CMK (cell line): ENCODE measurements at places on chromosomes 6 and 20.

- no peak for DNase-seq
Observed at GRCh38 chr20:10609770-10610169, 64.0 kb downstream of the JAG1 start.

GRCh38 chr20:14632906-14633305, 295.5 kb upstream of the FLRT3 start:
- DNase-seq: no peak

- DNase-seq: no peak
Observed at GRCh38 chr6:158863646-158864045, 44.5 kb upstream of the EZR start.

DNA sequence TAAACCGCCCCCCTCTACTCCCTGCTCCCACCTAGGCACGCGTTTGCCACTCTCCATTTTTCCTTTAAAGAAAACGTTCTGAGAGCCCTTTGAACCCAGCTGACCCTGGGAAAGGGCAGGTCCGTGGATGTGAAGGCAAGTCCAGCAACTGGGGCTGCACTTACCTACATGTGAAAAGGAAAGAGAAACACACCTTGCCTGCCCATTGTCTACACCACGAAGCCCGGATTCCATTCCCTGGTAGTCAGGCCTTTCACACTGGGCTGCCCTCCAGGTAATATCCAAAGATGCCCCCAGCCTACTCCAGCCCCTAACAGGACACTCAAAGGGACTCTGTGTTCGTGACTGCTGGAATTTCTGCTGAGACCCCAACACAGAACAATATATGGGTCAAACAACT, 94.4 kb downstream of the CD83 start:
- DNase-seq: no peak

DNA sequence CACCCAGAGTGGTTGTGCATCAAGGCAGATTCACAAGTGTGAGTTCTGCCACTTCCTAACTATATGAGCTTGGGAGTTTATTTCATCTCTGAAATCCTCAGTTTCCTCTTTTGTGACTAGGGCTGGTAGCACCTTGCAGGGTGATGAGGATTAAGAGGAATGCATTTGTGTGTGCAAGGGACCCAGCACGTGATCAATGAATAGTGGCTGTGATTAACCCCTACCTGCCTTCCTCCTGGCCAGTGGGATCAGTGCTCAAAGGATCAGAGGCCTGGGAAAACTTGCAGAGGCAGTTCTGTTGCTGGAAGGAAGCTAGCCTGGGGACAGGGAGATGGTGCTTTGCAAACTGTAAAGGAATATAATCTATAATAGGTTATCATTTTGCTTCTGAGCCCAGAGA, 7.3 kb downstream of the SDC4 start:
- DNase-seq: no peak

DNA sequence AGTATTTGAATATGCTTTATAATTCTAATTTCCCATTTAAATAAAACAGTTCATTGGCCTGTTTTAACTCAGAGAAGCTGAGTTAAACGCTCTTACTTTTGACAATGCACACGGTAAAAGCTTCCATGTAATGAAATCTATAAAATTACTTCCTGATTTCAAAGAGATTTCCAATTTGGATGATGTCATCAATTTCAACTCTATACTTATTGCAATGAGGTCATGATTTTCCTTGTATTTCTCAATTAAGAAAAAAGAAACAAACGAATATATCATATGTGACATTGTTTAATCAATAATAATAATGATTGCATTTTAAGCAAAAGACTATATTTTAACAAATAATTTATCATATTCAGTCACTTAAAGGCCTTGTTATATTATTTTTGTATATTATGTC, 926.1 kb upstream of the MANEA start:
- DNase-seq: no peak

- no peak for DNase-seq
Observed at GRCh38 chr6:144953552-144954240, 668.6 kb downstream of the UTRN start.

DNA sequence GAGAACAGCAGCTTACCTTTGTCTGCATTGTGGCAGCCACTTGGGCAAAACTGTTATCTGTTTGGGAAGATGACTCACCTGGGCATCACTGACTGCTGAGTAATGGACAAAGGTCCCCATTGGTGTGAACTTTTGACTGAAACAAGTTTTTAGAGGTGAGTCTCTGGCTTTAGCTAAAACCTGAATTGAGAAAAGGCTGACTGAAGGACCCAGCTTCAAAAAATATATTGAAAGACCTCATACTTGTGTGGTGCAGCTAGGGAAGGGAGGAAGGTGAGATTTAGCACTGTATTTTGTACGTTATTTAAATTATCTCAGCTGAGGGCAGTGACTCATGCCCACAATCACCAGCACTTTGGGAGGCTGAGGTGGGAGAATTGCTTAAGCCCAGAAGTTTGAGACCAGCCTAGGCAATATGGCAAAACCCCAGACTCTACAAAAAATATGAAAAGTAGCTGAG, 4.5 kb upstream of the CITED2 start:
- DNase-seq: no peak

GRCh38 chr6:79463621-79464050, 73.6 kb downstream of the LCA5 start:
- no peak for DNase-seq

GRCh38 chr6:135088818-135089809, 34.5 kb upstream of the HBS1L start:
- no peak for DNase-seq

GRCh38 chr6:40856271-40856670, 182.8 kb downstream of the UNC5CL start:
- no peak for DNase-seq

DNA sequence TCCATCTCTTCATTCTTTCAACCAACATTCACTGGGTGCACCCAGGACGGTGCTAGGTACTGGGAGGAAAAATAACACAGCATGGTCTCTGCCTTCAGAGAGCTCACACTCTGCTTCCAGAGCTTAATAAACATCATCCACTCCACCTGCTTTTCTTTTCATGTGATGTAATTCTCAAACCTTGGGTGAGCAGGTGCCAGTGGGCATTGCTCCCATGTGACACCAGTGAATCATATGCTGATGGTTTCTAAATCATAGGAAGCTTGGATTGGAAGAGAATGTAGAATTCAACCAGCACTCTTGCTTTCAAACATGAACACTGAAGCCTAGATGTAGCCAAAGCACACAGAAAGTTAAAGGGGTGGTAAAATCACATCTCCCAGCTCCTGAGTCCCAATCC, 189.8 kb downstream of the FOXA2 start:
- no peak for DNase-seq

GRCh38 chr6:24356310-24356973, 1.4 kb downstream of the DCDC2 start:
- DNase-seq: no peak

GRCh38 chr20:3106658-3107463, 22.3 kb upstream of the AVP start:
- DNase-seq: no peak

DNA sequence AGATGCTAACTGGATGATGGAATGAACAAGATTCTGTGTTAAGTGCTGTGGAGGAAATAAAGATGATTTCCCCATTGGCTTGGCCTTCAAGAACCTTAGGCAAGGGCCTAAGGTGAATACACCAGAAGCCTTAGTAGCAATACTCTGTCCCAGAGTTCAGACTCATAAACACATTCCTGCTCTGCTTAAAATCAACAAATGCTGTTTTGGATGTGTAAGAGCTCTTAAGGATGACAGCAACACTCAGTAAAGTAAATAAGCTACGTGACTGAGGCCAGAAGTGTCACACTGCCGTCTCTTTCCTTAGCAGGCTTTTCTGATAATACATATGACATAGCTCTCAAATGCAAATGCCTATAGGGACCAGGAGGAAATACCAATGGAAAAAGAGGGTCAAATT, 90.6 kb downstream of the EYA2 start:
- no peak for DNase-seq

GRCh38 chr6:151493804-151494234, at the start of gene CCDC170:
TSS of gene CCDC170 (plus strand) at chr6:151494017. CDS start at chr6:151494129, 112 bp downstream.
- no peak for DNase-seq

GRCh38 chr20:313948-314347, 11.4 kb upstream of the SOX12 start:
- no peak for DNase-seq

DNA sequence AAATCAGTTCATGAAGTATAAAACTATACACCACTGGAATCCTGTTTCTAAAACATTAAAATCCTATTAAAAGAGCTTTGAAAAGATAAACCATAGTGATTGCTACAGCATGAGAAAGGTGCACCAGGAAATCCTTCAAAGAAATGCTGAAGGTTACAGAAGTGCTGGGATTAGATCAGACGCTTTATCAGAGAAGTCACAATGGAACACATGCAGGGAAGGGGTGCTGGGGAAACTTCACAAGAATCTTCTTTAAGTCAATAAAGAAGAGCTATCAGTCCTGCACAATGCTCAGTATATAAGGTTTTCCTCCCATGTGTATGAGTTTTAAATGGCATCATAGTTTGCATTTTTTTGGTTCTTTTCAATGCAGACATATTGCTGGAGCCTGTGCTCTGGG, 137.7 kb upstream of the SLC22A16 start:
- DNase-seq: no peak

- DNase-seq: no peak
Observed at GRCh38 chr6:66340736-66341135, 633.7 kb upstream of the EYS start.

DNA sequence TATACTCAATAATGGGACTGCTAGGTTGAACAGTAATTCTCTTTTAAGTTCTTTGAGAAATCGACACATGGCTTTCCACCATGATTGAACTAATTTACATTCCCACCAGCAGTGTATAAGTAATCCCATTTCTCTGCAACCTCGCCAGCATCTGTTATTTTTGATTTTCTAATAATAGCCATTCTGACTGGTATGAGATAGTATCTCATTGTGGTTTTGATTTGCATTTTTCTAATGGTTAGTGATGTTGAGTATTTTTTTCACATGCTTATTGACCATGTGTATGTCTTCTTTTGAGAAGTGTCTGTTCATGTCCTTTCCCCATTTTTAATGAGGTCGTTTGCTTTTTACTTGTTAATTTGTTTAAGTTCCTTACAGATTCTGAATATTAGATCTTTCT, 66.5 kb downstream of the STK4 start:
- no peak for DNase-seq

DNA sequence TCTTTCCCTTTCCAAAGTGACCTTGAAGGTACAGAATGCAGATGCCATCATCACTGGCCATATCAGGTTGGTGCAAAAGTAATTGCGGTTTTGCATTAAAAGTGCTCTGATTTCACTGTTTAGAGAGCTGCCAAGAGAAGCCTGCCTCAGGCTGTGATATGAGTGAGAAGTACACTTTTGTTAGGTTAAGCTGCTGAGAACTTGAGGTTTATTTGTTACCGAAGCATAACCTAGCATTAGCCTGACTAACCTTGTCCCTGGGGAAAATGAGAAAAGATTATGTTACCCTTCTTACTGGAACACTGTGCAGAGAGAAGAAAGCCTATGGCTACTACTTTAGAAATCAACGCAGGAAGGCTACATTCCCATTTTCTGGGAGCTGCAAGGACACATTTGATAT, 70.5 kb upstream of the RBM24 start:
- no peak for DNase-seq

DNA sequence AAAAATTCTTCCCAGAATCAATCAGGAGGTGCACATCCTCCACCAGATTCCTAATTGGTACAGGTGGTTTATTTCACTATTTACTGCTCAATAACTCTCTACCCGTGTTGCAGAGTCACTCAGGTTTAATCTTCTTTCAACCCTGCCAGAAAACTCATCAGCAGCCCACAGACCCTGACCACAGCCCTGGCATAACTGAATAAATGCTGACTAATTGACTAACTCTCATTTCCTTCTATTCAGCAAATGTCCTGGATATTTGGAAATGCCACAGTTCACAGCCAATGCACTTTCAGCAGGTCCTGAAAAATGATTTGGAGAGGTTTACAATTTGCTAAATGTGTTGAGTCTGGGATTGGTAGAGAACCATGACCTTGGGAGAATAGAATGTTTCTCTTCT, 62.3 kb downstream of the TRMT6 start:
- no peak for DNase-seq

- no peak for DNase-seq
Observed at GRCh38 chr6:135299256-135299655, 118.1 kb downstream of the MYB start.

DNA sequence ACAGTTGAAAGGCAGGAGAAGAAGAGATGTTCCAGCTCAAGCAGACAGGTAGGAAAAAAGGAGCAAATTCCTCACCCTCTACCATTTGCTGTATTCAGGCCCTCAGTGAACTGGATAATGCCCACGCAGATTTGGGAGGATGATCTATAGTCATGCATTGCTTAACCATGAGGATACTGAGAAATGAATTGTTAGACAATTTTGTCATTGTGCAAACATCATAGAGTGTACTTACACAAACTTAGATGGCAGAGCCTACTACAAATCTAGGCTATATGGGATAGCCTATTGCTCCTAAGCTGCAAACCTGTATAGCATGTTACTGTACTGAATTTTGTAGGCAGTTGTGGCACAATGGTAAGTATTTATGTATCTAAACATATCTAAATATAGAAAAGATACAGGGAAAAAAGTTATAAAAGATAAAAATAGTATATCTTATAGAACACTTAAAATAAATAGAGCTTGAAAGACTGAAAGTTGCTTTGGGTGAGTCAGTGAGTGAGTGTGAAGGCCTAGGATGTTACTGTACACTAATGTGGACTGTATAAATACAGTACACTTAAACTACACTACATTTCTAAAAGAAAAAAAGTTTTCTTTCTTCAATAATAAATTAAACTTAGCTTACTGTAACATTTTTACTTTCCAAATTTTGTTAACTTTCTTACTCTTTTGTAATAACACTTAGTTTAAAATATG, 672.3 kb downstream of the UTRN start:
- no peak for DNase-seq

GRCh38 chr6:134287859-134288537, 29.9 kb downstream of the SGK1 start:
- no peak for DNase-seq

DNA sequence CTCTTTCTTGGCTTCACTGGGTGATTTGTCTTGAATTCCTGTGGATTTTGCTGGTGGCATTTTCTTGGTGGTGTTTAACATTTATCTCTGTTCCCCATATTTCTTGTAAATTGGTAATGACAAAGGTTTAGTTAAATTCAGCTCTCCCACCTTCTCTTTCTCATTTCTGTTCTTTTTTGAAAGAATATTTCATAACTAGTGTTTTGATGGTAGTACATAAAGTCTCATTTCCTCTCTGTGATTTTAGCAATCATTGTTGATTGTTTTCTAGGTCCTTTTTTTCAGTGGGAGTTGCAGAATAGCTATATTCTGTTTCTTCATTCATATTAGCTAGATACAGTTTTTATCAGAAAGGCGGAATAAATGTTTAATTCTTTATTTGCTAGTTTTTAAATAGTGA, 73.1 kb downstream of the QKI start:
- DNase-seq: no peak

- no peak for DNase-seq
Observed at GRCh38 chr20:4234128-4234527, 218.8 kb upstream of the RNF24 start.
